ENCODE measurements at places on chromosomes 2 and 18.

DNA sequence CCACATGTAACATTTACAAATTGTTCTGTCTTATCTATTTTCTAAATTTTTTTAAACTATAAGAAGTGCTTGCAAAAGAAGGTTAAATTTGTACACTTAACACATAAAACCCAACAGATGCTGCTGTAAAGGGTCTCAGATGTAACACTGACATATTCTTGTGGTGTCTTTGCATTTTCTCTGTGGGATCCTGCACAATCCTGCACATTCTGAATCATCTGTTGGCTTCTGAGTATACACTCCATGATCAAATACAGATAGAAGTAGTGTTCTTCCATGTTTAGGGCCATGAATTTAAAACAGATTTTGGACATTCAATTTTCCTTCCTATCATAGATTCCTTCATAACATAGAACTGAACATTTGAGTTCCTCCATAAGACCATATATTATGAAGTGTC, 89.0 kb downstream of the SPRED2 start:
- no peak for DNase-seq

DNA sequence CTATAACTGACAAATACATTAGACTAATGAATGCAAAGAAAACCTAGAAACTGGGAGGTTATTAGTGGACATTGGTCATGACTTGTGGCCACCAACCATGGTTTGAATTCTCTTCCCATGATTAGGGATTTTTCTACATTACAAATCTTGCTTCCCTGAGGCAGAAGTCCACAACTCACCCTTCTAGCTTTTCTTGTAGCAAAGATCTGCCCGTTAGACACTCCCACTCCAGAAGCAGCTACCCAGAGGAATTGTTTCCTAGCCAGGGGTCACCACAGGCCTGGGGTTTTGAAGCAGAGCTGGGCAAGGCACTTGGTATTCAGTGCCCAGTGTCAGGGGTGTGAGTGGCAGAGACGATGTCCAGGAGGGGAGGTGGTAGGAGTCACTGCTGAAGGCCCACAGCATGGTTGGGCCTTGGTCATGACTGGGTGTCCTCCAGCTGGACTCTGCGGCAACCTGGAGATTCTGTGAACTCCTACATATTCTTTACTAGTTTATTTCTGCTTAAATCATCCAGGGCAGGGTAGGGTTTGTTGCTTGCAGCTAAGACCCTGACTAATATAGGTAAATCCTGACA, 54.9 kb downstream of the ACTR2 start:
- DNase-seq, result no peak

DNA sequence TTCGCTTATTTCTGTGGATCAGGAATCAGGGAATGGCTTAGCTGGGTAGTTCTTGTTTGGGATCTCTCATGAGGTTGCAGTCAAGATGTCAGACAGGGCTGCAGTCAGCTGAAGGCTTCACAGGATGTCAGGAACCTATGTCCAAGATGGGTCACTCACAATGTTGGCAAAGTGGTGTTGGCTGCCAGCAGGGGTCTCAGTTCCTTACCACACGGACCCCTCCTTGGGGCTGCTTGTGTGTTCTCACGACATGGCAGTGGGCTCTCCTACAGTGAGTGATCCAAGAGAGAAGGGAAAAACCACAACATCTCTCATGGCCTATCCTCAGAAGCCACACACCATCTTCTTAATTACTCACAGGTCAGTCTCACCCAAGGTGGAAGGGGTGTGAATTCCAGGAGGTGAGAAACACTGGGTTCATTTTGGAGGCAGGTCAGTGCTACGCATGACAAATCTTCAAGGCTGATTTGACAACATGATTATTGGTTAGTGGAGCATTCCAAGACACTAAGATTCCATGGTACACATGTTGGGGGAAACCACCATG, 1.3 kb upstream of the ANTXR1 start:
- DNase-seq, result no peak

DNA sequence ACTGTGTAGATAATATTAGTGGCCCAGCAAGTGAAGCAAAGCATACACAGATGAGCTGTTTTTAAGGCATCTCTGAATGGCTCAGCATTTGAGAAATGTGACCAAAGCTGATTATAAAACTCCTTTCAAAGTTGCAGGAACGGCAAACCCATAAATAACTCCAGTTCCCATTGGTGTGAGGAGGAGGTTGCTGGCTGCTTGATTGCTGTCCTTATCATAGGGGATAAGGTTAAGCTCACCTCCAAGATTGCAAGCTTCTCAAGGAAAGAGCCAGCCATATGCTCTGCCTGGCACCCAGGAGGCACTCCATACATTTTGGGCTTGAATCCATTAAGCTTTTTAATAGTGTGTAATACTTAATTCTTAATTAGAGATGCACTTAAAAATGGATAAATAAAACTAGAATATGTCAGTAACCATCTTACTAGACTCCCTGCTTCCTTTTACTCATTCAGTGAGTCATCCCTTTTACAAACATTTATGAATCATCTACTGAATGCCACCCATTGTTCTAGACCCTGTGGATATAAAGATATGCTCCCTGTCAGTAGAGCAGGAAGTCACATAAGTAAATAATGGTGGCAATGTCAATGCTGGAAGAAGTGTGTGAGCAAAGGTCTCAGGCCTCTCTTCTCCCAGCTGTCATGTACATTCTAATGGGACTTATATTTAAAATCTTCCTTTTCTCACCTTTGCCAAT, 99.3 kb downstream of the SPATS2L start:
- no peak for DNase-seq

GRCh38 chr2:16298866-16299265, 358.5 kb downstream of the MYCN start:
- DNase-seq, result no peak

- no peak for DNase-seq
Observed at GRCh38 chr18:76389716-76390115, 105.3 kb downstream of the ZNF516 start.

- peak; percentile 29 for DNase-seq
Observed at GRCh38 chr18:36350839-36351469, 53.4 kb downstream of the FHOD3 start.

GRCh38 chr2:128737546-128737826, 418.8 kb upstream of the HS6ST1 start:
- no peak for DNase-seq

DNA sequence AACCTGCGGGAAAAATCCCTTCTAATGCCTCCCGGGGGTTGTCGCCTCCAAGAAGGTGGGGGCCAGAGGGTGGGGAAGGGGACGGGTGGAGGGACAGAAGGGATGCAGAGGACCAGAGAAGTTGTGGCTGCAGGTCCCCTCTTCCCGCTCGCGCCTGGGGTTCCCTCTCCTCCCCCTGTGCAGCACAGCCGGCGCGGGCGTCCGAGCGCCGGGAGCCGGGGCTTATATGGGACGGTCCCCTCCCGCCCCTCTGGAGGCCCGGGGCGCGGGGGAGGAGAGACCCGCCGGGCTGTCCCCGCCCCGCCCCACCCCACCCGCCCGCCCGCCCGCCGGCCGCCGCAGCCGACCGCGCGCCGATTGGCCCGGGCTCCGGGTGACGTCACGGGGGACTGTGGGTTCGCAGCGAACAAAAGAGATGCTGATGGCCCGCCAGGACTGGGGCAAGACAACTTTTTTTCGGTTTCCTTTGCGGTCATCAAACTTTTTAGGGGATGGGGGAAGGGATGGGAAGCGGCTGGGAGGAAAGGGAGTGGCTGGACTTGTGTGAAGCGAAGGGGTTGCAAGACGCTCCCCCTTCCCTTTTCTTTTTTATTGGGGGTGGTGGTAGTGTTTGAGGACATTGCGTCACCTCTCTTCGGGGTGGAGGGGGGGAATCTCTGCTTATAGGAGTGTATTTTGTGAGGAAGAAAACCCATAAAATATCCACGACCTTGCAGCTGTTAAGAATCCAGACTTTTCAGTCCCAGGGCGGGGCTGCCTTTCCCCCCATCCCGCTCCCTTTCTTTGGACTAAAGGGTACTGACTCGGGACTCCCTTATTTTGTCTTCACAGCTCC, at the start of gene FN1:
TSS of gene FN1 (minus strand) at position 199 of the 835 bp plus-strand sequence. CDS start 266 bp downstream, outside the sequence.
- peak; percentile 97 for DNase-seq

GRCh38 chr2:124091721-124092120, 66.6 kb downstream of the CNTNAP5 start:
- DNase-seq, result no peak

GRCh38 chr2:72205504-72205881, 57.8 kb upstream of the CYP26B1 start:
- DNase-seq, result no peak

DNA sequence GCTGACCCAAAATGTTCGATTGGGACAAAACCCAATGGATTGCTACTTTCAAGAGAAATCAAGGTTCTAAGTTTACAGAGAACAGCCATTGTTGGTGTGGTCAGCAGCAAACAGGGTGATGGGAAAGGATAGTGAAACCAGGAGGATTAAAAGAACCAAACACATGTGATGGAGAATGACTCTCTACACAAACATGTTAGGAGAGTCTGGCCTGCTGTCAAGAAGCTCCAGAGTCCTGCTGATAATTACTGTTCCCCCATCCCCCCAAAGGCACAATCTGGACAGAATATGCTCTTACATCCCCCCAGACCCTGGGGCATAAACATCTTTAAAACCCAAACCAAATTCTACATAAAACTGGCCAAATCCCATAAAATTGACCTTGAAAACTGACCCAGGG, 32.0 kb upstream of the ACYP2 start:
- DNase-seq, result no peak

- DNase-seq, result no peak
Observed at GRCh38 chr18:47166294-47166693, 9.9 kb downstream of the IER3IP1 start.

- DNase-seq, result peak; percentile 14
Observed at GRCh38 chr2:166614503-166614902, 120.5 kb upstream of the SCN7A start.

GRCh38 chr2:44715671-44716081, 225.8 kb upstream of the SIX3 start:
- DNase-seq, result no peak

- no peak for DNase-seq
Observed at GRCh38 chr2:175431101-175431946, 249.8 kb upstream of the ATP5MC3 start.

DNA sequence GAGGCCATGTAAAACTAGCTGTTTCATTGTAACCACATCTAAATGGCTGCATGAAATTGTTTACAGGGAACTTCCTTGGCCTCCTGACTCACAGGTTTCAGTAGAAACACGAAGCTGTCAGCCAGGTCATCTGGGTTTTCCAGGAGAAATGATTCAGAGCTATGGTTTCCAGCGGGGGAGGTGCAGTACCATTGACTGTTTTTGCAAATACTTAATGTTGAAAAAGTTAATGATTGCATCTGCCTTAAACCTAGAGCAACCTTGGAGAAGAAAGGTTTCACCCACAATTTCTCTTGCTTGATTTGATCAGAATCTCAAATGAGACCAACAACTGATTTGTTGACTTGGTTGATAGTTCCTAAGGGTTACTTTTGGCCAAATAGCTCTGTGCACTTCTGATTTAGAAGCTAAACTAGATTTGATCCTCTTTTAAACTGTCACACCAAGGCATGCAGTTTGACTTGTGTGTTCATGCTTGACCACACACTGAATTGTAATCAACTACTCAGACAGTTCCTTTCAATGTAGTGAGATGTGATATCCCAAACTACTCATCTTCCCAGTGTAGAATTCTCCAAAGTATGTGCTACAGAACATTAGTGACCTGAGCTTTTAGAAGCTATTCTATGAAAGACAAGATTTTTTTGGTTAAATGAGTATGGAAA, 193.5 kb upstream of the CHST9 start:
- DNase-seq, result peak; percentile 87

GRCh38 chr18:45243340-45244110, 371.8 kb upstream of the SLC14A2 start:
- no peak for DNase-seq

DNA sequence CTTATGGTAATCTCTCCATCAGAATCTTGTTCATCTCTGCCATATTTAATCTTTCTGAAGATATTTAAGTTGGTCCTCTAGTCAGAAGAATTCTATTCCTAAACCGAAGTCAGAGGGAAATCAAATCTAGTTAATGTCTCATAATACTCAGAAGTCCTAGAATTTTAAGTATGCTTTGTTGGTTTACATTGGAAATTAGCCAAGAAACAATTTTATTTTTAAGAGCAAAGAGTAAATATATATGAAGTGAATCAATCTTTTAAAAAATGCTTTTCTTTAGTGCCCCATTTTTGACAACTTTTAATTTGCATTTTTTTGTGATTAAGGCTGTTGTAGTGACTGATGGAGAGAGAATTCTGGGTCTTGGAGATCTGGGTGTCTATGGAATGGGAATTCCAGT, 38.1 kb downstream of the ME2 start:
- DNase-seq, result no peak

DNA sequence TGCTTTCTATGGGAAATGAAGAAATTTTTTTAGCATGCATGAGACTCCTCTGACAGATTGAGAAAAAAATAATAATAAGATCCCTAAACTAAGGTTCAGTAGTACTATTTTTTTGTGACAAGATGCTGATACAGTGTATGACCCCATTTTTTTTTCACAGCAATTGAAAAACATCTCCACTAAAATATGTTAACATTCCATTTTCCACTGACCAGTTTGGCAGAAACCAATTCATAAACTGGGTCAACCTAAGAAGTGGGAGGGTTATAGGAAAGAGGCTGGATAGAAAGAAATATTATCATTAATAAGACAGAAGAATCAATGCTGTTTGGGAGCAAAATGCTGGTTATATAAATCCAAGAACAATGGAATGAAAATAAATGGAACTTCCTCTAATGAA, 182.7 kb downstream of the ANTXR1 start:
- no peak for DNase-seq

- DNase-seq, result no peak
Observed at GRCh38 chr18:56221195-56222065, 417.0 kb downstream of the TXNL1 start.

DNA sequence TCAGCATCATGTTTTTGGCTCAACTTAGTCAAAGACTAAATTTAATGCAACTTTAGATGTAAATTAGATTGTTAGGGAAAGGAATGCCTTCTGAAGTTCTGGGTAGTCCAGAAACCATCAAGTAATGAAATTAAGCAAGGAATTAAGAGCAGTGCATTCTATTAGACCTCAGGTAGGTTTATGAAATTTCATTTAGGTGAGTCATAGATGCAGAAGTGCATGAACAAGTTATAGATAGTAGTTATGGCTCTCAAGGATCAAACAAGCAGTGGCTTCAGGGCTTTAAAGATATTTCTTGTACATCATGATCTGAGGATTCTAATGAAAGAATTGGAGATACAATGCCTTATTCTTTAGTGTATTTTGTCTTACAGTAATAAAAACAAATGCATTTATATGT, 25.4 kb upstream of the SPOPL start:
- no peak for DNase-seq
